Lung (tissue), 17 donors: ENCODE measurements at places on chromosomes 5 and 9. TPM values are rescaled to one million over a fixed set of nuclear protein-coding genes. Genes with fewer than 3 reads are reported as not detected.

The RUSC2 gene
- 12.8 TPM for polyA plus RNA-seq

The ADAMTS12 gene
- polyA plus RNA-seq: 3.7 TPM

The C9 gene
- 0.14 TPM for polyA plus RNA-seq

The PCDHGB6 gene
- 1.1 TPM for polyA plus RNA-seq

The SLC34A3 gene
- polyA plus RNA-seq: 0.12 TPM
